Inflammatory macrophage treated with lipopolysaccharide for 4 hours (primary cell): ENCODE measurements at places on chromosomes 2 and 18.

DNA sequence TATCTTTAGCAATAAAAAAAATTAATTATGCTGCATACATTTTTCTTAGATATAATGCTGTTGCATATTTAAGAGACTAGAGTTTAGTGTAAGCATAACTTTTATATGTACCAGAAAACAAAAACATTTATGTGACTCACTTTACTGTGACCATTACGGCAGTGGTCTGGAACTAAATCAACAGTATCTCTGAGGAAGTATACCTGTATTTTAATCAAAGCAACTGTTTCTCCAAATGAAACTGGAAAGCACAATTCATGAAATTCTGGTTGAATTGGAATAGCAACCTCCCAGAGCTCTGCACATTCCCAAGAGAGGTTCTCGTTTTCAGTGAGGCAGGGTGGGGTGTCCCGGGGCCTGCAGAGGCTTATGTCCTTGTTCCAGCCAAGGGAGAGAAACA is 112.2 kb upstream of the TACR1 start:
- DNase-seq = no peak

- peak; percentile 71 for DNase-seq
These were observed 2.1 kb upstream of the CHCHD5 start for GRCh38 chr2:112582314-112582746.

DNA sequence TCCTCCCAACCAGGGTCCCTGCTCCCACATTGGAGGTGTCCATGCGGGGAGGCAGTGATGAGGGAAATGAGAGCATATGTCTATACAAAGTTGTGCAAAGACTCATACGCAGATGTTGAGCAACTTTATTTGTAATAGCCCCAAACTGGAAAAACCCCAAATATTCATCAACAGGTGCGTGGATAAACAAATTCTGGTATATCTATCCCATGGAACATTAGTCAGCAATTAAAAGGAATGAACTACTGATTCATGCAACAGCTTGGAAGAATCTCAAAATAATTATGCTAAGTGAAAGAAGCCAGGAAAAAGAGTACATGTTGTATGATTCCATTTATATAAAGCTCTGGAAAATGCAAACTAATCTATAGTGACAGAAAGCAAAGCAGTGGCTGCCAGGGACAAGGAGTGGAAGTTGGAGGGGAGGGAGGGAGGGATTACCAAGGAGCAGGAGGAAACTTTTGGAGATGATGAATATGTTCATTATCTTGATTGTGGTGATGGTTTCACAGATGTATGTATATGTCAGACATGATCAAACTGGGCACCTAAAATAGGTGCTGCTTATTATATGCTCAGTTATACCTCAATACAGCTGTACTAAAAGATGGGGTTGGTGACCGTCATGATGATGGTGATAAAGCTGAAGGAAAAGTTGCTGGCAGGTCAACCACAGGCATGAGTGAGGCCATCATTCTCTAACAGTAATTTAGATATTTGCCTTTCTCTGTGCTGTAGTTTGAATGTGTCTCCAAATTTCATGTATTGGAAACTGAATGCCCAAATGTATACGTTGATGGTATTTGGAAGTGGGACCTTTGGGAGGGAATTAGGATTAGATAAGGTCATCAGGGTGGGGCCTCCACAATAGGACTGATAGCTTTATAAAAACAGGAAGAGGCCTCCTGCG is 270.9 kb downstream of the CYP26B1 start:
- no peak for DNase-seq

GRCh38 chr2:139380051-139380450 is 599.9 kb upstream of the NXPH2 start:
- DNase-seq = no peak

DNA sequence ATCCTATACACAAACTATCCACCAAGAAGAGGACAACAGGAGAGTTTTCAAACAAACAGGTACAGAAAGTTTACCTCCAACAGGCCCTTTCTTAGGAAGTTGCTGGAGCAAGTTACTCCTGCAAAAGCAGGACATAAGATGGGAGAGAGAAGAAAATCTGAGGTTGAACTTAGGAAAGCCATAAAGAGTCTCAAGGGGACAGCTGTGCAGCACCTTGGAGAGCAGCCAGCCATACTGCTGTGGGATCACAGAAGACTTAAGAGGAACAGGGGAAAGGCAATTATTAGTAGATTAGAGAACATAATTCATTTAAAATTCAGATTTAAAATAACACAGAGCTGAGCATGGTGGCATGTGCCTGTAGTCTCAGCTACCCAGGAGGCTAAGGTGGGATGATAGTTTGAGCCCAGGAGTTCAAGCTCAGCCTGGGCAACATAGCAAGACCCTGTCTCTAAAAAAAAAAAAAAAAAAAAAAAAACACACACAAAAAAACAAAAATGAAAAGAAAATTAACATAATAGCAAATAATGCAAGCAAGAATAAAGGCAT is 148.1 kb upstream of the SIX3 start:
- peak; percentile 10 for DNase-seq

- DNase-seq = no peak
These were observed 35.2 kb downstream of the HS1BP3 start for GRCh38 chr2:20615466-20616241.
